ENCODE measurements at places on chromosomes 11 and 22.

DNA sequence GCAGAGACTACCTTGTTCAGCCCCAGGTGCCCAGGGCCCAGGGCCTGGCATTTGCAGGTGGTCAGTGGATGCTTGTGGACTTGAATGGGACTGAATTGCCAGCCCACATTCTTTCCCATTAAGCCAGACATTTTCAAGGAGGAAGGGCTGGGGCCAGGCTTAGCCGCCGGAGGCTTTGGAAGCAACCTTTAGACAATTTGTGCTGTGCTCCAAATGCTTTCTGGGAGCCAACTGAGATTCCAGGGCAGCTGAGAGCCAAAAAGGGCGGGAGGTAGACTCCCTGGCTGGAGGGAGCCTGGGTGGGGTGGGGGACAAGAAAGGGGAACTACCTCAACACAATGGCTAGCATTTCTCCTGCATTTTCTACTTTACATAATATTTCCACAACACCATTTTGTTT lies 54.8 kb upstream of the TIMP3 start:
- H3K4me1 ChIP-seq = no peaks in the 10 kb centered on the region
- H3K4me3 ChIP-seq = no peak overlapping the region
- no peak overlapping the region for H3K27ac ChIP-seq
- no peaks in the 10 kb centered on the region for H3K27me3 ChIP-seq

DNA sequence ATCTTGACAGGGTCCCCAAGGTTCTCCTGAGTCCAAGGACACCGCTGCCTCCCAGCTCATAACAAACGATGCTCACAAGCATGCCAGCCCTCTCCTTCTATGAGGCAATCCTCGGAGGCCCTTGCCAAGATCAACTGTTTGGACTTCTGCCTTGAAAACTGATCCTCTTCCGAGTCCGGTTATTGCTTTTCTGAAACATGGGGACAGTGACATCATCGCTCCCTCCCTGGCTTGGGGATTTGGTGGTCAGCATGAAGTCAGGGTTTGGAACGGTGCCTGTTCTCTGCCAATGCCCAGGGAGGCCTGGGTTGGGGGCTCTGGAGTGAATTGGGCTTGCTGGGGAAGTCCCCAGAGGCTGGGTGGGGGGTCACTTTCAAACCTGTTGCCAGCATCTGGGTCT lies 149.3 kb downstream of the FBXO7 start:
- H3K27me3 ChIP-seq = no peaks in the 10 kb centered on the region
- no peak for DNase-seq

DNA sequence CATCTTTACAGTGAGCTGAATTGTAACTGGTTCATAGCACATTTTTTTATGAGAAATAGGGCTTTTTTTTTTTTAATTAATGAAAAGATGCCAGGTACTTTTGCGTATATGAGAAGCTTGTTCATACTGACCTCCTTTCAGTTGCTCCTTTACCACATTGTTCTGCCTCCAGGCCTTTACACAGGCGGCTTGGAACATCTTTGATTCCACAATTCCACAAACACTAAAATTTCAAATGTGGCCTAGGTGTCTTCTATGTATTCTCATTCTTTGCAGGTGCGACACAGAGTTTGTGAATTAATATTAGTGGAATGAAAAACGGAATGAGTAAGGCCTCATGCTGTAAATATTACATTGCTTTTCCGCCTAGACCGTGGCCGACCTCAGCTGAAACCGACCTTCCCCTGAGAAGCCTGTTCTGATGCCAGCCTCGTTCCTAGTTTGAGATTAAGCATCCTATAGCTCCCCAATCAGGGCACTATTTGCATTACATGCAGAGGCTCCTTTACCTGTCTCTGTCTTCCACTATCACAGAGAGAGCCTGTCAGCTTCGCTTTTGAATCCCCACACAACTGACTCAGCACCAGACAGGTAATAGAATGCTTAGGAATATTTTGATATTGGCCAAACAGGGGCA lies 125.8 kb downstream of the LDLRAD3 start:
- no peaks in the 10 kb centered on the region for H3K4me1 ChIP-seq
- H3K27me3 ChIP-seq = no peaks in the 10 kb centered on the region
- H3K27ac ChIP-seq = no peak overlapping the region
- H3K36me3 ChIP-seq = no peaks in the 10 kb centered on the region

DNA sequence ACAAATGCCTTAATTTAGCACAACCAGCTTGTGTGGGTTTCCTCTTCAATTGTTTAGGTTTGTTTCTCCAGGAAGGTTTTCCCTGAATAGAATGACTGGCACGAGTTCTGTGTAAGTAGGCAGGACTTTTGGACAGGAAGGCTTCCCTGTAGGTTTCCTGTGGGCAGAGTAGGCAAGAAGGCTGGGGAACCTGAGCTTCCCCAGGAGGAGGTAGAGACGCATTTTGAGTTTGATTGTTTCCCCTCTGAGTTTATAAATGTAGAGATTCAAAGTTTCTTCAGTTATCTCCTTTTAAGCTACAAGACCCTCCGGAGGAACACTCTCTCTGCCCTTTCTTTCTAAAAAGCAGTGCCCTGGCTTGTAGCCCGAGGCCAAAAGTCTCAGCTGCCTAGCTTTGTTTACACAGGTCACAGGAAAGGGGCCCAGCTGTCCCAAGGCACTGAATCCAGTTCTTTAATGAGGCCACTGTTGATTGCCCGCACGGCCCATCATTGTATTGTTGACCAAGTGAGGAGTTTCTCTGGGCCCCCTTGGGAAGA lies 66.6 kb upstream of the RDX start:
- H3K4me1 ChIP-seq = peaks cover 21% of the 10 kb centered on the region
- H3K27ac ChIP-seq = peak overlapping the region; percentile 90
- H3K27me3 ChIP-seq = no peaks in the 10 kb centered on the region
- no peaks in the 10 kb centered on the region for H3K36me3 ChIP-seq

DNA sequence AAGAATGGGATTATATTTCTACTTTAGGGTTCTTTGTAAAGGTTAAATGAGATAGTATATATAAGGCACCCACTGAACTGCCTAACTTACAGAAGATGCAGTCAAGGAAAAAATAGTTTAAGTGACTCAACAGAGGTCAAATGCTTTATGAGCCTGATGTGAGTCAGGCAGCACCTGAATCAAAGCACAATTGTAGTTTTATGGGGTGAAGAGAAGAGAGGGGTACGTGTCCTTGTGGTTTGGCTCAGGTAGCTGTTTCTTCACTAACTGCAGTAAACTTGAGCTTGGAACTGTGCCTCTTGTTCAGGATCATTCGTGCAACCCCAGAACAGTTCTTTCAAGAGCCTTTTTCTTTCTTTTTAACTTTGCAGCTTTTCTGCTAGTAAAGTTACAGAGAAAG lies 125.2 kb upstream of the SPON1 start:
- no peak overlapping the region for H3K4me3 ChIP-seq
- no peaks in the 10 kb centered on the region for H3K36me3 ChIP-seq

- DNase-seq = no peak
- H3K4me3 ChIP-seq = no peak overlapping the region
- no peak overlapping the region for H3K27ac ChIP-seq
- H3K27me3 ChIP-seq = no peaks in the 10 kb centered on the region
- H3K36me3 ChIP-seq = no peaks in the 10 kb centered on the region
Observed at GRCh38 chr22:26998129-26998528, 340.7 kb downstream of the MIAT start.

DNA sequence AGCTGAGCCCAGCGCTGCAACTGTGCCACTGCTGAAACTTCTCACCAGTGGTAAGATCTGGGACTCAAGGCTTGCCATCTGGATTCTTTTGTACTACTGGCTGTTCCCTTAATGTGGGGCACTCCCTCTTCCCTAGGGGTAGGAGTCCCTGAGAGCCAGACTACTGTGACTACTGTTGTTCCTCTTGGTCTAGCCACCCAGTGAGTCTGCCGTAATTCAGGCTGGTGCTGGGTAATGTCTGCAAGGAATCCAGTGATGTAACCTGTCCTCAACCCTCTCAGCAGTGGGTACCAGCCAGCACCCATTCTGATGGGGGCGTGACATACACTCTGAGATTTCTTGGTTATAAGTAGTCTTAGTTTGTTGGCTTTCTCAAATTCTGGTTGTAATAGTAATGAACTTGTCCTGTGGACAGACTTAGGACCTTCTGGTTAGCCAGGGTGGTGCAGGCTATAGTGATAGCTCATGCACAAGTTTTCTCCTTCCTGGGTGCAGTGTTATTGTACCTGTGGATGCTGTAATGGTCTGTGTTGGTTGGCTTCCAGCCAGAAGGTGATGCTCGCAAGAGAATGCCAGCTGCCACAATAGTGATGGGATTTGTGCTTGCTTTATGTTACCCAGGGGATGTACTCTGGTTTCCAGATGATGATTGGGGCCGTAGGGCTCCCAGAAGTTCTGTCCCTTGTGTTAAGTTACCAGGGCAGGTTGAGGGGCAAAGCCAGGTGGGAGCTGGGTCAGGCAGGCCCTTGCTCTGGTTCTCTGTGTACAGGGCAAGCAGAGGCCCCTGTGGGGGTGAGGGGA lies 65.5 kb downstream of the ARHGAP42 start:
- H3K27ac ChIP-seq = no peak overlapping the region
- no peaks in the 10 kb centered on the region for H3K27me3 ChIP-seq
- DNase-seq = no peak
- H3K4me3 ChIP-seq = no peak overlapping the region
- no peaks in the 10 kb centered on the region for H3K36me3 ChIP-seq

GRCh38 chr22:17944256-17944655 lies 80.1 kb downstream of the MICAL3 start:
- H3K36me3 ChIP-seq = no peaks in the 10 kb centered on the region
- no peaks in the 10 kb centered on the region for H3K27me3 ChIP-seq
- H3K4me3 ChIP-seq = no peak overlapping the region
- no peak for DNase-seq
- H3K4me1 ChIP-seq = 0 out of 2 replicates have a peak, but pooled peaks cover 2% of the 10 kb centered on the region

DNA sequence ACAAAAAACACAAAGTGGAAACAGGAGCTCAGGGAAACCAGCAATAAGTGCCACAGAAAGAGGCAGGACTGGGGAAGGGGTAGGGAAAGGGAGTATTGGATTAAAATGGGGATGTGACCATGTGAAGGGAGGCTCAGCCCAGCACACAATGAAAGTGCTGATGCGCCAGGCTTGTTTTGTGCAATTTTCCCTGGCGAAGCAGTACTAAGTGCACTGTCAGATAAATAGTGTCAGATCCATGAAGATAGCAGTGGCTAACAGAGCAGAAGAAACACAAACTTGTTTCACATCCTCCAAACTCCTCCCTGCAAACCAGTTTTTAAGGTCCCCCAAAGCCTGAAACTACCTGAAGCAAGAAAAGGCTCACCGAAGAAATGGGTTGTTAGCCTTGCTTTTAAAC lies 50.7 kb upstream of the RAPSN start:
- no peak overlapping the region for H3K27ac ChIP-seq
- no peaks in the 10 kb centered on the region for H3K27me3 ChIP-seq
- peaks cover 2% of the 10 kb centered on the region for H3K36me3 ChIP-seq
- no peak for DNase-seq
- H3K4me1 ChIP-seq = peaks cover 11% of the 10 kb centered on the region

- no peak overlapping the region for H3K27ac ChIP-seq
- DNase-seq = no peak
- no peaks in the 10 kb centered on the region for H3K36me3 ChIP-seq
Observed at GRCh38 chr11:35978183-35978582, 34.3 kb downstream of the LDLRAD3 start.

DNA sequence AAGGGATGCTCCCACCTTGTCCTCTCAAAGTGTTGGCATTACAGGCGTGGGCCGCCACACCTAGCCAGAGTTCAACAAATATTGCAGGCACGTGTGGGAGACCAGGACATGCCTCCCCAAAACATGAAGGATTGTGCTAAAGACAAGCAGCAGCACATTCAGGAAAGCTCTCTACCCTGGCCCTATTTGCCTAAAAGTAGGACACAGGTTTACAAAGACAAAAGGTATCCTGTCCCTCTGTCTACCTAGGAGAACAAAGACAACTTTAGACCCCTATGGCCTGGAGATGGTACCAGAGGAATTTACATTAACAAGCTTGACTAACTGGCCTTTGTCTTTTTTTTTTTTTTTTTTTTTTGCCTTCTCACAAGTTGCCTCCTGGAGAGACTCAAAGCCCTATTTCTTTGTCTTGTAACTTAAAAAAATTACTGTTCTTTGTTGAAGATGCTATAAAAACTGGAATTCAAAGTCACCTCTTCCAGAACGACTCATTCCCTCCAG lies 859 bp upstream of the ACCS start:
- no peak for DNase-seq
- peak overlapping the region; percentile 85 for H3K27ac ChIP-seq
- H3K27me3 ChIP-seq = no peaks in the 10 kb centered on the region
- peaks cover 10% of the 10 kb centered on the region for H3K4me1 ChIP-seq
- H3K4me3 ChIP-seq = peak overlapping the region; percentile 65
- no peaks in the 10 kb centered on the region for H3K36me3 ChIP-seq

DNA sequence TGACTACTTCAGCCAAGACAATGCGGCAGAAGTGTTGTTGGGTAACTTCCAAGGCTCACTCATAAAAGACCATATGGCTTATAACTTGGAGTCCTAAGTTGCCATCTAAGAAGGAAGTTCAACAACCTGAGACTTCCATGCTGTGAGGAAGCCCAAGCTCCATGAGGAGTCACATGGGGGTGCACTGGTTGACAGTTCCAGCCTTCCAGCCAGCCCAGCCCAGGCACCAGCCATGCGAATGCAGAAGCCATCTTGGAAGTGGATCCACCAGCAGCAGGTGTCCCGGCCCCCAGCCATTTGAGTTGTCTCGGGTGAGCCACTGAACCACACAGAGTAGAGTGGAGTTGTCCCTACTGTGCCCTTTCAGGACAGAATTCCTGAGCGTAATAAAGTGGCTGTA lies 32.8 kb upstream of the WNT7B start:
- peak overlapping the region; percentile 94 for H3K27ac ChIP-seq
- H3K27me3 ChIP-seq = no peaks in the 10 kb centered on the region
- no peaks in the 10 kb centered on the region for H3K36me3 ChIP-seq

DNA sequence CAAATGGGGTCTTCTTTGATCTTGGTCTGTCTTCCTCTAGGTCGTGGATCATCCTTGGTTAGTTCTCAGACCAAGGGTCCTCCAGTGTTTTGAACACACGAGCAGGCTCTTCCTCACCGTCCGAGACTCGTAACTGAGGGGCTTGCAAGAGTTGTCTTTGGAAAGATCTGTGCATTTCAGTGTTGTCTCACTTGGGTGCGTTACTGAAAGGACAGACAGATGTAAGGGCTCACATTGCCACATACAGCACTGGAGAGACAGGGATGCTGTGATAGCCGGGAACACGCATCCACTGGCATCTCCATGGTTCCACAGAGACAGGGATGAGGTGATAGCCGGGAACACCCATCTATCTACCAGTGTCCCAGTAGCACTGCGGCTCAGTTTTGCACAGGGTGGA lies 15.7 kb downstream of the GLB1L2 start:
- no peak overlapping the region for H3K4me3 ChIP-seq
- H3K36me3 ChIP-seq = no peaks in the 10 kb centered on the region
- no peak for DNase-seq

- H3K27me3 ChIP-seq = no peaks in the 10 kb centered on the region
- no peak overlapping the region for H3K27ac ChIP-seq
- no peaks in the 10 kb centered on the region for H3K36me3 ChIP-seq
- no peaks in the 10 kb centered on the region for H3K4me1 ChIP-seq
Observed at GRCh38 chr22:22166941-22167713, 77.5 kb upstream of the VPREB1 start.
